ENCODE measurements at places on chromosomes 16 and 17.

GRCh38 chr16:23801378-23801777 is 34.4 kb upstream of the PRKCB start:
- peak; percentile 67 for DNase-seq

- peak; percentile 45 for DNase-seq
Measured at GRCh38 chr16:10988164-10988803, 43.9 kb downstream of the CLEC16A start.

DNA sequence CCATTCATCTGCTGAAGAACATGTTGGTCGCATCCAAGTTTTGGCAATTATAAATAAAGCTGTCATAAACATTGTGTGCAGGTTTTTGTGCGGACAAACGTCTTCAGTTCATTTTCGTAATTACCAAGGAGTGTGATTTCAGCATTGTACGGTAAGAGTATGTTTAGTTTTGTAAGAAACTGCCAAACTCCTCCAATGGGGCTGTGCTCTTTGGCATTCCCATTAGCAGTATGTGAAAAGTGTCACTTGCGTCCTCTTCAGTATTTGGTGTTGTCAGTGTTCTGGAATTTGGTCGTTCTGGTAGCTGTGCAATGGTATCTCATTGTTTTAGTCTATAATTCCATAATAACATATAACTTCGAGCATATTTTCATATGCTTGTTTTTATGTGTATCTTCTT is 120.9 kb downstream of the BCAS3 start:
- DNase-seq, result no peak

DNA sequence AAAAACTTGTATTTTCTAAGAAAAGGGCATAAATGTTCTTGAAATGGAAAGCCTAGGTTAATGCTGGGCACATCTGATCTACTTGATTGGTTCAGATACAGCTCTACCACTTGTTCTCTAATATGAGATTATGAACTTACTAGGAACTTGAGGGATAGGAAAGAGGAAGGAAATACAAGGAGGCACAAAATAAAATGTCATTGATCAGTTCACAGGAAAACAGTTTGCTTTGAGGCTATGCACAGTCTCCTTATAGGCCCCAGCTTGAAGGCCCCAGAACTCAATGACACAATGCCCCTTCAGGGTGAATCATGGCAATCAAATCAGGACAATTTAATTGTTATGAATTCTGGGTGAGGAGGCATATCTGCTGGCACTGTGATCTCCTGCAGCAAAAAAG is 27.1 kb downstream of the NXPH3 start:
- no peak for DNase-seq

DNA sequence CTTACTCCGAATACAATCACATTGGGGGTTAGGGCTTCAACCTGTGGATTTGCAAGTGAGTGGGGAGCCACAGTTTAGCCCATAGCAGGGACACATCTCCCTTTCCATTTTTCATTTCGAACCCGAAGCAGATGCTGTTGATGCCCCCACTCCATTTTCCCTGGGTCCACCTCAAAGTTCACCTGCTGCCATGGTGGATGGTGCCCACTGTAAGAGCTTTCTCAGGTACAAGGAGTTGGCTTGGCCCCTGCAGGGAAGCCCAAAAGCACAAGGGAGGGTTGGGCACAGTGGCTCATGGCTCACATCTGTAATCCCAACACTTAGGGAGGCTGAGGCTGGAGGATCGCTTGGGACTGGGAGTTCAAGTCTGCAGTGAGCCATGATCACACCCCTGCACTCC is 51.8 kb downstream of the SNX20 start:
- DNase-seq, result no peak

DNA sequence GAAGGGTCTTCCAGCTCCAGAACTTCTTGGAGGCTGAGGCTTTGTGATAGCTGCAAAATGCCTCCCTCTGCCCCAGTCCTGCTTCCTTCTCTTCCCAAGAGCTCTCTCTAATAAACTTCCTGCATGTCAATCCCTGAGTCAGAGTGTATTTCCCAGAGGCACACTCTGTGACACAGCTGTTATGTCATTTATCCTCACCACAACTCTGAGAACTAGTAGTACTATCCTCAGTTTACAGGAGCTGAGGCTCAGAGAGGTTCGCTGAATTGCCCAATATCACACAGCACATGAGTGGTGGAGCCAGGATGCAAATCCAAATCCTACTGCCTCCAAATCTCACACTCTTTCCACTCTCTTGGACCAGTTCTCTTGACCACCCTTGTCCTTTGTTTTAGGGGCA is 20.0 kb downstream of the UNC45B start:
- DNase-seq, result no peak

- no peak for DNase-seq
Measured at GRCh38 chr16:54875443-54875842, 55.2 kb upstream of the IRX5 start.

GRCh38 chr17:75552425-75553294 is 27.2 kb downstream of the LLGL2 start:
- no peak for DNase-seq

DNA sequence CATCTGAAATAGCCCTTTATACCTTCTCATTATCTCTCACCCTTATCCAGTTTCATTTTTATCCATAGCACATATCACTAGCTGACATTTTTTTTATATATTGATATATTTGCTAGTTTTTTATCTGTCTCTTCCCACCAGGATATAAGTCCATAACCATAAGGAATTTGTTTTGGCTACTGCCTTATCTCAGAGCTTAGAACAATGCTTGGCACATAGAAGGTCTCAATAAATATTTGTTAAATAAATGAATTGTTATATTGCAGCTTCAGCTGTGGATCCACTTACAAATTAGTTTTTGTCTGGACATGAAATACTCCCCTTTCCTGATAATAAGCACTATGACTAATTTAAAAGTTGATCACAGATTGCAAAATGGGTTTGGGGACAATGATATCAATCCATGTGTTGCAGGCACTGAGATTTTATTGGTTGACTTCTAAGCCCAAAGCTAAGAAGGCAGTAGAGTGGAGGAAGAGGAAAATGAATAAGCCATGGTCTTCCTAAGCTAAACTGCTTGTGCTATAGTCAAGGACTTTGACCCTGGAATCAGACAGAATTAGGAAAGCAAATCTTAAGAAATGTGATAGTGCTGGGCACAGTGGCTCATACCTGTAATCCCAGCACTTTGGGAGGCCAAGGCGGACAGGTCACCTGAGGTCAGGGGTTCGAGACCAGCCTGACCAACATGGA is 31.9 kb upstream of the YPEL2 start:
- DNase-seq, result no peak

GRCh38 chr16:85527042-85527766 is 85.9 kb upstream of the GSE1 start:
- no peak for DNase-seq

DNA sequence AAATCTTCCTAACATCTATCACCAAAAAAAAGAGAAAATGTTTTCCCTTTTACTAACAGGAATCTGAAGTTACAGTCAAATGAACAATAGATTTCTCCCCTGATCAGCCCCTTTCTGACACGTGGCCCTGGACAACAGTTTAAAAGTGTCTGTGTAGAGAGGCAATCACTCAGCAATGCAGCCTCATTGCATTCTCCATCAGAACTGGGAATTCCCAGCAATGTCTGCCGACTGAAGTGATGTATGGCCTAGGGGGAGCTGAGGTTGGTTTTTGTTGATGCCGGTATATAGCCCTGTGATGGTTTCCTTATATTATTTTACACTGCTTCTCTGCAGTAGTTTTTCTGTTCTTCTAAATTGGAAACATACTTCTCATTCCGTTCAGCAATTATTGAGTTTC is 904.3 kb upstream of the CDH8 start:
- no peak for DNase-seq

- peak; percentile 65 for DNase-seq
Measured at GRCh38 chr16:785563-786535, 2.3 kb downstream of the RPUSD1 start.

DNA sequence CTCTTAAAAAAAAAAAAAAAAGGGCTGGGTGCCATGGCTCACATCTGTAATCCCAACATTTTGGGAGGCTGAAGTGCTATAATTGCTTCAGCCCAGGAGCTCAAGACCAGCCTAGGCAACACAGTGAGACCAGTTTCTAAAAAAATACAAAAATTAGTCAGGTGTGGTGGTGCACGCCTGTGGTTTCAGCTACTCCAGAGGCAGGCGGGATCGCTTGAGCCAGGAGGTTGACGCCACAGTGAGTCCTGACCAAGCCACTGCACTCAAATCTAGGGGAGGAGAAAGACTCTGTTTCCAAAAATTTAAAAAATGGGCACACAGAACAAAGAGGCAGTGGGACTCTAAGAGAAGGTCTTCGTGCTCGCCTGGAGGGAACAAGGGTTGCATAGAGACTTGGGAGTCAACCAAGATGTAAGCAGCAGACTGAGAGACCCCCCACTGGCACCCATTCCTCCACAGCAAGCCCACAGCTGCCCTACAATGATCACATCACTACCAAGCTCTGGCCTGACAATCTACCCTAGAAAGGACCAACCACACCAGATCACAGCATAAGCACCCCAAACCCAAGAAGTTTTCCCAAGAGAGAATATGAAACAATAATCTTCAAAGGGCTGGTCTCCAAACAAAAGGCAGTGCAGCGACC is 121.6 kb downstream of the ANKRD11 start:
- DNase-seq, result no peak

DNA sequence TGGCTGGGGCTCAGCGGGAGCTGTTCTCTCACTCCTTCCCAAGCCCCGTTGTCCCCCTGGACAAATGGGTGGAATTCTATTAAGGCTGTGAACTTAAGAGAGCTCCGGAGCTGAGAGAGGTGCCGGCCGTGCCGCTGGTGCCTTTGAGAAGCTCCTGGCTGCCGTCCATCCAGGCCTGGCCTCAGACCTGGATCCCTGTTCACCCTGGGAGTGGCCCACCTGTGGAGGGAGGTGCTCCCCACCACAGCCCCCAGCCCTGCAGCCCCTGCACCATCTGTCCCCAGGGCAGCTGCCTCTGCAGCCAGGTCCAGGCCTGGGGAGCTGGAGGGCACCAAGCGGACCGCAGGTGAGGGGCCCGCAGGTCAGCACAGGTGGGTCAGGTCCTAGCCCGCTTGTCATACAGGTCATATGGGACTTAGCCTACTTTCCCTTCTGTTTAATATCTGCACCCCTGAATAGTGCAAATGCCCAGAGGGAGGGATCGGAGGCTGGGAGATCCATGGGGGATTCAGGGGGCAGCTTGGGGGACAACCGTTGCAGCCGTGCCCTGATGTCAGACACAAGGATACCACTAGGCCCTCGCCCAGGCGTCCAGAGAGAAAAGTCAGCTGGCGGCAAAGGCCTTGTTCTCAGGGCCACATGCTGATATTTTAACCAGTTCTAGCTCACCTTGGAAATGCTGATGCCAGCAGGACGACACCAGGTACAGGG is 15.2 kb upstream of the METRNL start:
- no peak for DNase-seq

DNA sequence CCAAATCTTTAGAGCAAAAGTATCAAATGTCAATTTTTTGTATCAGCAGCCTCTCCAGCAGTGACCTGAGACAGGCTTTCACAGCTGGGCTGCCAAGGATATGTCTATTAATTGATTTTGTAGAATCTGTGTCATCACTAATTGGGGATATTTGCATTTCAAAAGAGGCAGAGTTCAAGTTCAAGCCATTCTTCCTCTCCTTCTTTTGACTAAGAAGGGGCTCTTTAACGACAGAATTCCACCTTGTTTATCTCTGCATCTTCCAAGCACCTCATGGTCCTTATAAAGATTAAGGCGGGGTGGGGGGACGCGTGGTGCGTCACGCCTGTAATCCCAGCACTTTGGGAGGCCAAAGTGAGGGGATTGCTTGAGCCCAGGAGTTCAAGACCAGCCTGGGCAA is 15.2 kb upstream of the BHLHA9 start:
- no peak for DNase-seq

GRCh38 chr17:7862692-7863437 is 5.1 kb downstream of the CYB5D1 start:
- DNase-seq, result no peak

DNA sequence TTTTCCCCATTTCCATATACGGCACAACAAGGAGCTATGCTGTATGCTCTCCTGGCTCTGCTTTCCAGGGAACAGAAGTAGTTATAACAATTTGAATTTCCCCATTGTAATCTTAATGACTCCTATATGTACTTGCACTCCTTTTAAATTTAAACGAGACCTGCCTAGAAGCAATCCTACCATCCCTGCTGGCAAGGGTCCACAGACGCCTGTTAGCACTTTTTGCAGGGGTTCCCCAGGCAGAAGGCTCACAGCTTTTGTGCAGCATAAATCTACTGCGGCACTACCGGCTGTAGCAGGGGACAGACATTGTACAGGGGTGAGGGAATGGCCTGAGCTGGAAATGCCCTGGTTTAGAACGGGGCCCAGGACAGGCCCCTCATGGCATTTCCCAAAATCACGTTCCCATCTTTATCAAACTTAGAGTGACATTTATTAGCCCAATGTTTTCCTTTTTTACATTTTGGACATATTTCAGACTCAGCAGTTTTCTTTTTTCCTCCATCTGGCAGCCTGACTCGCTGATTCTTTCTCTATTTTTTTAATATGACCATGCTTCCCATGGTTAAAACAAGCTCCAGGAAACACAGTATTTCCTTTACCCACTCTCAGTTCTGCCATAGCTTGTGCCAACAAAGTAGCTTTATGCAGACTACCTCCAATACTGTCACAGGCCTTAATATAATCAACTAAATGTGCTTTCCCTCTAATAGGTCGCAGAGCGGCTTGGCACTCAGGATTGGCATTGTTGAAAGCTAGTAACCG is 35.4 kb upstream of the USP22 start:
- DNase-seq, result no peak

DNA sequence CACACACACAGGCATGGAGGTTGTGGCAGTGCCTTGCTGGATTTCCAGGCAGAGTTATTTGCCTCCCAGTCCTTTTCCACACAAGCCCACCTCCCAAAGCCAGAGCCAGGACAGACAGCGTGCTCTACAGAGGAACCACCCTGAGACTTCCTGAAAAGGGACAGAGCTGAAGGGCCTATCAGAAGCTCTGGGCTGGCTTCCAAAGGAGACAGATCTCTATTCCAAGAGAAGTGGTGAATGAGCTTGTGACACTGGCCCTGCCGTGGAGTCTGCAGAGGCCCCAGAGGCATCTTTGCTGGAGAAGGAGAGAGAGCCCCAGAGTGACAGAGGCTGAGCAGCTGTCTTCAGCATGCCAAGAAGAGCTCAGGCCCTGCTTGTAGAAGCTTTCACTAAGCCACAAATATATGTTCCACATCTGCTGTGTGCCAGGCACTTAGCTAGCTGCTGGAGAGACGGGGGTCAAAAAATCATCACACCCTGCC is 8.3 kb upstream of the LPCAT2 start:
- DNase-seq, result no peak

- DNase-seq, result no peak
Measured at GRCh38 chr16:88016964-88017363, 65.7 kb downstream of the BANP start.

DNA sequence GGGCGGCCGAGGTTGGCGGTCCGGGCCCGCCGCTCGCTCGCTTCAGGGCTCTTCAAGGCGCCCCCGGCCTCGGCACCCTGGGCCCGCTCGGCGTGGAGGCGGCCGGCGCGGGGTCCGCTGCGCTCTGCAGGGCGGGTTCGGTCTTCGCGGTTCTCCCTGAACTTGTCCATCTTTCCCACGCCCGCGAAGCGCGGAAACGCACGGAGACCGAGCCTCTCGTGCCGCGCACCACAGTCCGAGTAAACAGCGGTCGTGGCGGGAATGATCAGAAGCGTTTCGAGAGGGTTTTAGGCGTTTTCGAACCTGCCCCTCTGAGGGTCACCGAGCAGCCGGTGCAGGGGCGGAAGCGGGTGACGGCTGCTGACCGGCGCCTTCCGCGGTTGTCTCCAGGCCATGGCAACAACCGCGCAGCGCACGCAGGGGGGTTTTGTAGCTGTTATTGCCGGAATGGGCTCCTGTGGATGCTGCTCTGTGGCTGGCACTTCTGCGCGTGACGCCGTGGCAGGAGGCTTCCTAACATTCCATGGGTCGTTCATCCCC is 414 bp downstream of the NARF start:
- DNase-seq, result no peak

Measured in stimulated activated CD8-positive, alpha-beta memory T cell treated with anti-CD3 and anti-CD28 coated beads, Interleukin-2, amount 100 ng/mL, for 48 hours (primary cell).